ENCODE measurements at places on chromosomes 3 and 15. TPM values are rescaled to one million over a fixed set of nuclear protein-coding genes. Genes with fewer than 3 reads are reported as not detected.

DNA sequence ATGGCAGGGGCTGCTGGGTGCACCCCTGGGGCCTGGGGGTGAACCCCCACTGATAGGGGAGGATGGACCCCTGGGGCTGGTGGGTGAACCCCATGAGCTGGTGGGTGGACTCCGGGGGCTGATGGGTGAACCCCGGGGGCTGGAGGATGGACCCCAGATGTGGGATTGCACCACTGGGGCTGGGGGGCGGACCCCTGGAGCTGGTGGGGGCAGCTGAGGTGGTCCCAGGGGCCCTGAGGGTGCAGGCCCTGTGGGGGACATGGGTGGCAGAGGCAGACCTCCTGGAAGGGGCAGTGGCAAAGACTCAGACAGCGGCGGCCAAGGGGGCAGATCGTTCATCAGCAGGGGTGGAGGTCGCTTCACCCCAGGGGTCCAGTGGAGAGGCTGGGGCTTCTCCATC lies 17.4 kb upstream of the TXNRD3 start:
- no peaks in the 10 kb centered on the region for H3K36me3 ChIP-seq
- H3K27ac ChIP-seq, result no peak overlapping the region
- peaks cover 20% of the 10 kb centered on the region for H3K27me3 ChIP-seq
- H3K4me3 ChIP-seq, result no peak overlapping the region
- H3K4me1 ChIP-seq, result no peaks in the 10 kb centered on the region
- DNase-seq, result no peak

DNA sequence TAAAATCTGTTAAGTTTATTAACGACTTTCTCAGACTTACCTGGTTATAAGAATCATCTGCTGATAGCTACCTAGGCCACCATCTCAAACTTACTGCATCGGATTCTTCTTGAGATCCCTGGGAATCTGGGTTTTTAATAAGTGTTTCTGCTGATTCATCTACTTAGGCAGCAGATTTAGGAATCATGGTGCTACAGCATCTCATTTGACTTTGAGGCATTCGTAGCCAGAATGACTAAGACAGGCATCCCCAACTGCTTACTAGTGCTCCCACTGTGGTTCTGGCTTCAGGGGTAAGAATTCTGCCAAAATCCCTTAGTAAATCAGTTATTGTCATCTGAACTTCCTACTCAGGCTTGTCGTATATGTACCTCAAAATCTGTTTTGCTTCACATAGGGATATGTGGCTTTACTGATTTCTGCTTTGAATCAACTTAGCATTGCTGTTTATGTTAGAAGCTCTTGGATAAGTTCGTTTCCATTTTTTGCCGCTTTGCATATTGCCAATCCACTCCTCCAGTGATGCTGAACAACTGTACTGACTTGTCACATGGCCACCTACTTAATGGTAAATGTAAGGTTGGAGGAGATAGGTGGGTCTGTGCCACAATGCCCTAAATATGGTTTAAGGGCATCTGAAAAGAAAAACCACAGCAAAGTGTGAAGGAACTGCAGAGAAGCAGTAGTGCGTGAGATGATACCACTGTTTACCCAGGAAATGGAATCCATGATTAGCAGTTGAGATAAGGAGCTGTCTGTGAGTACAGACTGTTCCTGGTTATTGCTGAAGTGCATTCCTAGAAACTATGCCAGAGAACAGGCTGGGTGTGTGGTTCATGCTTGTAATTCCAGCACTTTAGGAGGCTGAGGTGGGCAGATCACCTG lies 60.3 kb downstream of the MAP6D1 start:
- H3K27ac ChIP-seq, result peak overlapping the region; percentile 7
- no peak for DNase-seq
- H3K4me3 ChIP-seq, result no peak overlapping the region

OR5K2 gene
- total RNA-seq, result not detected

CHL1 gene
- total RNA-seq, result 32.5 TPM

USP4 gene
- 56.6 TPM for total RNA-seq

GRCh38 chr3:113730550-113730949 lies 15.5 kb downstream of the NAA50 start:
- peaks cover 4% of the 10 kb centered on the region for H3K36me3 ChIP-seq
- H3K27me3 ChIP-seq, result no peaks in the 10 kb centered on the region
- H3K4me3 ChIP-seq, result no peak overlapping the region
- H3K4me1 ChIP-seq, result no peaks in the 10 kb centered on the region
- peak overlapping the region; percentile 26 for H3K27ac ChIP-seq

- H3K36me3 ChIP-seq, result no peaks in the 10 kb centered on the region
- no peak overlapping the region for H3K27ac ChIP-seq
- DNase-seq, result no peak
- H3K27me3 ChIP-seq, result peaks cover 5% of the 10 kb centered on the region
Observed at GRCh38 chr3:183539811-183540210, 15.7 kb downstream of the KLHL6 start.
